A549 treated with AZD2906 at 1 μM for 4 hours (cell line): ENCODE measurements at places on chromosomes 6 and 20. TPM values are rescaled to one million over a fixed set of nuclear protein-coding genes. Genes with fewer than 3 reads are reported as not detected.

Gene ARFGEF3
- total RNA-seq = 0.45 to 0.59 TPM (median 0.53 TPM) in 5 replicates

Gene COL9A3
- total RNA-seq = 0.32 to 0.69 TPM (median 0.63 TPM) in 5 replicates

Gene NOX3
- not detected in 5 replicates for total RNA-seq

Gene SGK2
- total RNA-seq = 6.4 to 7.6 TPM (median 7.0 TPM) in 5 replicates

Gene NFATC2
- 7.4 to 8.9 TPM (median 8.4 TPM) in 5 replicates for total RNA-seq

Gene RBM24
- 4.7 to 6.0 TPM (median 5.3 TPM) in 5 replicates for total RNA-seq

Gene BTN1A1
- total RNA-seq = not detected in 5 replicates

Gene MUCL3
- total RNA-seq = 0.09 to 0.17 TPM (median 0.10 TPM) in 5 replicates

Gene DEFB124
- total RNA-seq = 0.42 TPM in 1 of 5 replicates, not detected in the others

Gene AGPAT4
- total RNA-seq = 3.4 to 5.8 TPM (median 5.2 TPM) in 5 replicates

Gene PAK5
- not detected in 5 replicates for total RNA-seq

Gene ZNF341
- 2.7 to 4.7 TPM (median 3.9 TPM) in 5 replicates for total RNA-seq

Gene COL21A1
- 0.55 to 0.93 TPM (median 0.67 TPM) in 5 replicates for total RNA-seq

Gene BNIP5
- 0.02 to 0.05 TPM (median 0.02 TPM) in 4 of 5 replicates, not detected in the other for total RNA-seq

Gene DOK5
- not detected in 5 replicates for total RNA-seq

Gene ADAM33
- 0.04 to 0.09 TPM (median 0.06 TPM) in 5 replicates for total RNA-seq

Gene SLC17A4
- not detected in 5 replicates for total RNA-seq

Gene ATXN1
- total RNA-seq = 1.6 to 2.7 TPM (median 2.4 TPM) in 5 replicates

Gene PDE7B
- total RNA-seq = 0.51 to 0.87 TPM (median 0.66 TPM) in 5 replicates

Gene IFNGR1
- 38.7 to 50.4 TPM (median 39.5 TPM) in 5 replicates for total RNA-seq

Gene FAM217A
- total RNA-seq = not detected in 5 replicates

Gene HAO1
- total RNA-seq = not detected in 5 replicates

Gene ADGRG6
- 47.7 to 66.8 TPM (median 63.5 TPM) in 5 replicates for total RNA-seq

Gene COX4I2
- not detected in 5 replicates for total RNA-seq

Gene GHRH
- total RNA-seq = not detected in 5 replicates

Gene C20orf144
- 0.08 to 0.13 TPM (median 0.11 TPM) in 3 of 5 replicates, not detected in the others for total RNA-seq

Gene IL20RA
- total RNA-seq = 0.06 to 0.14 TPM in 2 of 5 replicates, not detected in the others

Gene RIPPLY2
- total RNA-seq = 0.33 to 0.70 TPM (median 0.38 TPM) in 5 replicates

Gene FUT9
- total RNA-seq = not detected in 5 replicates

Gene DDO
- total RNA-seq = 0.06 to 0.14 TPM (median 0.11 TPM) in 4 of 5 replicates, not detected in the other

Gene PRDM13
- total RNA-seq = 0.77 to 1.3 TPM (median 0.96 TPM) in 5 replicates

Gene RHAG
- 0.05 to 0.06 TPM in 2 of 5 replicates, not detected in the others for total RNA-seq

Gene CTAGE9
- not detected in 5 replicates for total RNA-seq

Gene CST7
- 0.12 to 0.14 TPM in 2 of 5 replicates, not detected in the others for total RNA-seq

Gene MYBL2
- 77.2 to 82.4 TPM (median 77.9 TPM) in 5 replicates for total RNA-seq

Gene SLC17A1
- total RNA-seq = 0.06 TPM in 1 of 5 replicates, not detected in the others

Gene GRM1
- 0.01 to 0.03 TPM (median 0.01 TPM) in 5 replicates for total RNA-seq

Gene C2
- 0.20 to 0.34 TPM (median 0.23 TPM) in 5 replicates for total RNA-seq

Gene GPLD1
- total RNA-seq = 0.81 to 1.2 TPM (median 1.0 TPM) in 5 replicates

Gene SLC52A3
- total RNA-seq = 0.32 to 0.54 TPM (median 0.49 TPM) in 5 replicates

Gene RAB44
- total RNA-seq = 0.02 to 0.07 TPM (median 0.05 TPM) in 4 of 5 replicates, not detected in the other

Gene C20orf202
- total RNA-seq = 0.08 TPM in 1 of 5 replicates, not detected in the others

Gene BPI
- not detected in 5 replicates for total RNA-seq
